Kasumi-1 (cell line): ENCODE measurements at places on chromosomes 6 and 20.

- DNase-seq = peak; percentile 56
Observed at GRCh38 chr6:146923205-146923833, 280.9 kb upstream of the STXBP5 start.

DNA sequence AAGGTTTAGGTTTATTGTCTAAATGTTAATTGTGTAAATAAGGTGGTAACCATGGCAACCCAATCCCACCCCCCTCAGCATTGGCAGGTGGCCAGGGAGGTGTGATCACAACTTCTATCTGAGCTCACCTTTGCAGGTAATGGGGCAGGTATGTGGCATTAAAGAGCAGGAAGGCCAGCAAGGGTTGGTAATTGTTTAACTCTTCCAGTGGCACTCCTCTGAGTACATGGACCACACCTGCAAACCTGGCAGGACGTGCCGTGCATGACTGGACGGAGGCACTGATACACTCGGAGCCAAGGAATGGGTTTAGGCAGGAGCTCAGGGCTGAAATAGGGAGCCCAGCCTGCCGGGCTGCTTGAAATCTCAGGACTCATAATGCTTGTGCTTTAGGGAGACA is 107.0 kb upstream of the BMP2 start:
- DNase-seq = no peak

- DNase-seq = no peak
Observed at GRCh38 chr20:10463622-10464021, 28.5 kb downstream of the SLX4IP start.

DNA sequence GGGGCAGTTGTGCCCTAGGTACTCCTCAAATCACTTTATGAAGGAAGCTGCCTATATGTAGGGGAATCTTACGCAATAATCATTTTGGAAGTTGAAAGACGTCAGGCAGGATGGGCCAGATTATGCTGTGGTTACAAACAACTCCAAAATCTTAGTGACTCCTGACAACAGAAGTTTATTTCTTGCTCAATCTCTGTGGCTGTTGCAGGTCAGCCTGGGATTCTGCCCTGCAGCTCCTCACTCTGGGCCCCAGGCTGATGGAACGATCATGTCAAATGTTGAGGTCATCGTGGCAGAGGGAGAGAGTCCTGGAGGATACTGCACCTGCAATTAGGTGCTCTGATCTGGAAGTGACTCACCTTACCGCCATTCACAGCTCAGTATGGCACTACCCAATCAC is 88.4 kb downstream of the ZDHHC14 start:
- DNase-seq = no peak

GRCh38 chr20:16206817-16207216 is 366.4 kb downstream of the KIF16B start:
- DNase-seq = no peak

DNA sequence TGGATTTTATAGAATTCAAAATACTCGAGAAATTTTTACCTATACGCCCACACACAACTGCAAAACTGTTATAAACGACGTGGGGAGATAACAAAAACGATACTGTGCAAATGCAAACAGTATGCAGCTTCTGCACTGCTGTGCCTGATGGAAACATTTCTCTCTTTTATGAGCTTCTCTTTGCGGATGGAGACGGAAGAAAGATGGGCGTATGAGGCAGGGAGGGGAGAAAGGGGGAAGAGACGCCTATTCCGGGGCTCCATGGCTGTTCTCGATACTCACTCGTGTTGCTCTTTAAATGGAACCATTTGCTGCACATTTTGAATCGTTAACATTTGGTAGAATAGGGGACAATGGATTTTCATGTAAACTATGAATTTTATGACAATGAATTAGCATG is 69.1 kb upstream of the EXOC2 start:
- no peak for DNase-seq

DNA sequence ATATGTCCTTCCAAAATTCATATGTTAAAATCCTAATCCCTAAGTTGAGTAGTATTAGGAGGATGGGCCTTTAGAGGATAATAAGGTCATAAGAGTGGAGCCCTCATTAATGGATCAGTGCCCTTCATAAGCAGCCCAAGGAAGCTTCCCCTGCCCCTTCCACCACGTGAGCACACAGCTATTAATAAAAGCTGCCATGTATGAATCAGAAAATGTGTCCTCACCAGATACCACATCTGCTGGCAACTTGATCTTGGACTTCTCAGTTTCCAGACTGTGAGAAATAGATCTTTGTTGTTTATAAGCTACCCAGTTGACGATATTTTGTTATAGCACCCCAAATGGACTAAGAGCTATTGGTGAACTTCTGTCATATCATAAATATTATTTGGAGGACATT is 207.7 kb upstream of the HDDC2 start:
- no peak for DNase-seq

GRCh38 chr6:72672906-72673305 is 51.0 kb downstream of the KCNQ5 start:
- DNase-seq = no peak

- DNase-seq = no peak
Observed at GRCh38 chr6:16651871-16652270, 109.4 kb downstream of the ATXN1 start.

DNA sequence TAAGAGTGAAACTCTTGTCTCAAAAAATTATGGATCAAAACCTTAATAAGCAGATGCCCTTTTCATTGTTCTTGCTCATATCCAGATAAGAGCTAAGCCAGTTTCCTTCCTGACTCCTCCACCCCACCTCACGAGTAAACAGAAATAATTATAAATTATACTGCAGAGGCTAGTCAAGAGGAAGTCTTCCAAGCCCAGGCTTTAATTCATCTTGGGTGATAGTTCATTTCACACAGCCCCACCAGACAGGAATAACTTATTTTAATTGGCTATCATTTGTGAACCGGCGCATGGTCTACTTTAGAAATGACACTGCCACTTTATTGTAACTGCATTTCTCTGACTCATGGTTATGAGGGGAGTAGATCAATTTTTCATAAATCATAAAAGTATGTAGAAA is 102.0 kb downstream of the BTBD3 start:
- DNase-seq = no peak

DNA sequence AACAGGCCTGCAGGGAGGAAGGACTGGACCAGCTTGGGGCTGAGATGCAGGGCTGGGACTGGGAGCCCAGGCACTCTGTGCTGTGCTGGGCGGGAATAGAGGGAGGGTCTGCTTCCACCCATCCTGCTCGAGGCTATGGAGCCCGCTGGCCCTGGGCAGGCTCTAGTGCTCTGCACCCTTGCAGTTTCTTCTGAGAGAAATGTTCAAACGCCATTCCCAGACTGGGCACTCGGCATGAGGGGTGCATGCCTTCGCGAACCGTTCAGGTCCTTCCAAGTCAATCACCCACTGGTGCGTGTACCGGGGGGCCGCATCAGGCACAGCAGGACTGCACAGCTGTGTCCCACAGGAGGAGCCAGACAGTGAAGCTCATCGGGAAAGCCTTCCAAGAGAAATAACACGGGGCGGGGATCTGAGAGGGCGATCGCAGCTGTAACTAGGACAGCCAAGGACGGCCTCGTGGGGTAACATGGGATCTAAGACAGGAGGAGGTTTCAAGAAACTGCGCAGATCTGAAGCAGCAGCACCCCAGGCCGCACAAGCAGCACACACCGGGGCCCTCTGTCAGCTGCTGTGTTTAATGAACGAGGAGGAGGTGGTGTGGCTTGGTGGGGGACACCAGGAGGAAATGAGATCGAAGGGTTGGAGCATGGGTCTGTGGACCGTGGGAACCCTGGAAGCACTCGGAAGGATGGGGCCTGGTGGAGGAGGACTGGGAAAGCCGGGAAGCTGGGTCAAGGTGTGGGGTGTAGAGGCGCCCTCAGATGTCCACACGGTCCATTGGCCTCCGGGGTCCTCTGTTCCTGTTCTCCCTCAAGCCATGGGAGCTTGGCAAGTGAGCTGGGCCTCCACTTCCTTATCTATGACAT is 26.1 kb upstream of the PYGB start:
- DNase-seq = no peak

DNA sequence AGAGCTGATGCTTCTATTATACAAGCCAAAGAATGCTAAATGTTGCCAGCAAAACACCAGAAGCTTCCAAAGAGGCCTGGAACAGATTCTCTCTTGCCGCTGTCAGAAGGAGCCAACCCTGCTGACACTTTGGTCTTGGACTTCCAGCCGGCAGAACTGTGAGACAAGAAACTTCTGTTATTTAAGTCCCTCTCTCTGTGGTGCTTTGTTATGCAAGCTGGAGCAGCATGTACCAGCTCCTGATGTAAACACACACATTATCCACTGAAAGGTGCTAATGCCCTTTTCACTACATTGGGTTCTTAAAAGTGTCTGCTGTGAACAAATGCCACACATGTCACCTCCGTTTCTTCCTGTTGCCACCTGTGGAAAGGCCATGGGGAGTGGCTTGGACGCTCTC is 25.9 kb upstream of the PRELID3B start:
- DNase-seq = no peak

GRCh38 chr6:11767978-11768756 is 10.4 kb downstream of the ADTRP start:
- no peak for DNase-seq

- DNase-seq = no peak
Observed at GRCh38 chr6:79231666-79232065, 2.8 kb downstream of the HMGN3 start.

DNA sequence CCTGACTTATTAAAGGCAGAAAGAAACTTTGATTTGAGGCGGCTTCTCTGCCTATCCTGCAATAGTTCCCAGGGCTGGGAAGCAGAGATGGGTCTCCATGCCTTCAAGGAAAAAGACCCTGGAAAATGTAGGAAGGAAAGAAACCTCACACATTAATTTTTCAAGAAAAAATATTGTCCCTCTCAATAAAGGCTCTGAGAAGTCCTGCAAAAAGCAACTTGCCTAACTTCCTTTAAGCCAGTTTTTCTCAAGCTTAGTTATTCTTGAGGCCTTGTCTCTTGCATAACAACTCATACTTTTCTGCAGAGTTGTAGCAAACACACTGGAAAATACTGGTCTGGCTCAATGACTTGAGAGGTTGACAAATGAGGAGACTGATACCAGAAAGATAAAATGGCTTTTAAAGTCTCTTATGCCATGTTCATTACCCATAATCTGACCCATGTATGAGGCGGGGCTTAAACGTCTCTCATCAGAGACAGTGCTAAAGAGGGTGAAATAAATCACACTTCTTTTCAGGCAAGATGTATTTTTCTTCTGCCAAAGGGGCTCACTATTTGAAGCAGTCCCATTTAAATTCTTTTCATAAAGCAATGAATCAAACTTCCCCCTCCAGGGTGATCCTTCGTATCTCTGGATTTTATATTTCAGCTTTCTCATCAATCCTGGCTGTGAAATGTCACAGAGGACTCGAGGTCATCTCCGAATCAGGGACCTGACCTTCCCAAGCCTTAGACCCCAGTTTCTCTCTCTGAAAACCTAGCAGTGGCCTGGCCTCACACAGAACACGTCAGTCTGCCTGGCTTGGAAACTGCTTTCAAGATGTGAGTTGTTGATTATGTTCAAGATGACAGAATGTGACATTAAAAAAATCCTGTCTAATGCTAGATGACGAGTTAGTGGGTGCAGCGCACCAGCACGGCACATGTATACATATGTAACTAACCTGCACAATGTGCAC is 82.3 kb upstream of the KCNG1 start:
- DNase-seq = no peak

- no peak for DNase-seq
Observed at GRCh38 chr6:125073071-125073470, 80.5 kb upstream of the TPD52L1 start.

DNA sequence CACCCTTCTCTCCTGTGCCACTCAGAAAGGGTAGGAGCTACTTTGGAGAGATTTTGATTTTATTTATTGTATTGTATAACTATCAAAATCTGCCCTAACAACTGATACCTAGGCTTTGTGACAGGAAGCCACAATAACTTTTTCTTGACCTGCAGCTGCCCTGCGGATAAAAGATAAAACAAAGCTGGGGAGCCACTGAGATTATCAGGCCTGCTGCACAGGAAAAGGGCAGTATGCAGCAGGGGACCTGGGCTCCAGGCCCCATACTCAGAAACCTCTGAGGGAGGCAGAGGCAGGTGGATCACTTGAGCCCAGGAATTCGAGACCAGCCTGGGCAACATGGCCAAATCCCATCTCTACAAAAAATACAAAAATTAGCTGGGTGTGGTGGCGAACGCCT is 980 bp upstream of the SNX21 start:
- no peak for DNase-seq

- no peak for DNase-seq
Observed at GRCh38 chr6:142429195-142429594, 127.4 kb downstream of the ADGRG6 start.

DNA sequence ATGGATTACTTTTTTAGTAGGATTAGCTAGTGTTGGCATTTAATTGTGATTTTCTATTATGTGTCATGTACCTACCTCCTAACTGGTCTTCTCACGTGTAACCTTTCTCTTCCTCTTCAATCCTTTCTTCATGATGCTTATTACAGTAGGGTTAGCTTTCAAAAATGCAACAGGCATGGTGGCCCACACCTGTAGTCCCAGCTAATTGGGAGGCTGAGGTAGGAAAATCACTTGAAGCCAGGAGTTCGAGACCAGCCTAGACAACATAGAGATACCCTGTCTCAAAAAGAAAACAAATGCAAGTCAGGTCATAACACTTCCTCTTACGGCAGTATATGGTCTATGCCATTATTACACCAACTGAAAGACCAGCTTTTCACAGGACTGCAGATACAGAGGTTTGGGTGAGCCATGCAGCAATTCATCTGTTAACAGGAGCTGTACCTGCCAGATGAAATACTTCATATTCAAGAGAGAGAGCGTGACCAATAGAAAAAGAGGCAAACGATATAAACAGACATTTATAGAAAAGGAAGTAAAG is 195.0 kb downstream of the TMEM242 start:
- DNase-seq = no peak

DNA sequence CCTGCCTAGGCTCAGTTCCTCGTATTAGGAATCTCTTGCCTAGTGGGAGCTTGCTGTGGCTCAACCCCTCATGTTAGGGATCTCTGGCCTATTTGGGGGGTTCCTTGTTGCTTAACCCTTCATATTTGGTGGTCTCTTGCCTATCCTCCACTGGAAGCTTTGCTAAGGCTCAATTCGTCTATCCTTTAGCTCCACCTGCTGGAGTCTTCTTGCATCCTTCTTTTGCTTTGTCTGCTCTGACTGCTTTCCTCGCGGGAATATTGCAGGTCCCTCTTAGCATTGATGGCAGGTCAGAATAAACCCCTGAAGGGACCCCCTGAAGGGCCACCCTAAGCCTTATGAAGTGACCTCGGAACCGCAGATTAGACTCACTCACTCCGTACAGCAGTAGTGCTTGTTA is 203.0 kb upstream of the TBX18 start:
- DNase-seq = peak; percentile 68

DNA sequence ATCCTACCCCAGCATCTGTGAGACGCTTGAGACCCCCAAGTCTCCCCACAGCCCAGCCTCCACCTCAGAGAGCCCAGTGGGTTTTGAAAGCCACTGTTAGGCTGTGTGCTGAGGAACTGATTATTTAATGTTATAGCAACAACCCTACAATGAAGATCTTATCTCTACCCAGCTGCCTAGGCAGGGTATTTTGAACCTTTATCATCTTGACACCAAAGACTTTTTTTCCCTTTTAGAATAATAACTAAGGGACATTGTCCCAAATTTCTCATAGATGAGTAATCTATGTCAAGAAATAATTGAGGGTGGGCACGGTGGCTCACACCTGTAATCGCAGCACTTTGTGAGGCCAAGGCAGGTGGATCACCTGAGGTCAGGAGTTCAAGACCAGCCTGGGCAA is 26.2 kb downstream of the HM13 start:
- DNase-seq = no peak
